ENCODE measurements at places on chromosomes 5 and 9.

DNA sequence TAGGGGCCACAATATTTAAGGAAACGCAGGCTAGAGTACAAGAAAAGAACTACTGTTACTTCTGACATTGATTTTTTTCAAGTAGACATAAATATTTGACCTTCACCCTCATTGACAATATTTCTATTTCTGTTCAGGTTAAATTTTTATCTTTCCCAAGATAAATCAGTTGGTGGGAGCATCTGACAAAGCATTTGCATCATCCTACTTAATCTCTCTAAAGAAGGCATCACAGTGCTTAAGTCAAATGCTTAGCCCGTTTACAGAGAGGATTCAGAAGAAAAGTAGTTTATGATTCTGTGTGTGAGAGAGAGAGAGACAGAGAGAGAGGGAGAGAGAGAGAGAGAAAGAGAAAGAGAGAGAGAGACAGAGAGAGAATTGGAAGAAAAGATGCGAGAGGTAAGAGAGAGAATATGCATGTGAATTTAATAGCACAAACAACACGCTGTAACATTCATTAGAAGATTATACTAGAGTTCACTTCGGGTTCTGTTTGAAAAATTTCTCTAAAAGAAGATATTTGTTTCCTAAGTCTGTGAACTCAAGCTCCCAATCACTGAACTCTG, 1093.3 kb upstream of the CDH6 start:
- no peak for DNase-seq

DNA sequence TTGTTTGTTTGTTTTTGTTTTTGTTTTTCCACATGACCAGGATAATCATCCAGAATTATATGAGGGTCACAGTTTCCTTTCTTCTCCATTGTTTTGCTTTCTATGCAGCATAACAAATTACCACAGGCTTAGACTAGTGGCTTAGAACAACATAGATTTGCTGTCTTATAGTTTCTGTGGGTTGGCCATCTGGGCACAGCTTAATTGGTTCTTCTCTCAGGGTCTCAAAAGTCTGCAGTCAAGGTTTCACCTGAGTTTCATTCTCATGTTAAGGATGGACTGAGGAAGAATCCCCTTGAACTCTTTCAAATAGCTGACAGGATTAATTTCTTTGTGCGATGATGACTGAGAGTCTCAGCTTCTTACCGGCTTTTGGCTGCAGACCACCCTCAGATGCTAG, 559.8 kb downstream of the PRDM9 start:
- DNase-seq = no peak

GRCh38 chr5:35212122-35212982, 17.9 kb downstream of the PRLR start:
- no peak for DNase-seq

GRCh38 chr5:170846416-170846815, 15.4 kb upstream of the RANBP17 start:
- no peak for DNase-seq

DNA sequence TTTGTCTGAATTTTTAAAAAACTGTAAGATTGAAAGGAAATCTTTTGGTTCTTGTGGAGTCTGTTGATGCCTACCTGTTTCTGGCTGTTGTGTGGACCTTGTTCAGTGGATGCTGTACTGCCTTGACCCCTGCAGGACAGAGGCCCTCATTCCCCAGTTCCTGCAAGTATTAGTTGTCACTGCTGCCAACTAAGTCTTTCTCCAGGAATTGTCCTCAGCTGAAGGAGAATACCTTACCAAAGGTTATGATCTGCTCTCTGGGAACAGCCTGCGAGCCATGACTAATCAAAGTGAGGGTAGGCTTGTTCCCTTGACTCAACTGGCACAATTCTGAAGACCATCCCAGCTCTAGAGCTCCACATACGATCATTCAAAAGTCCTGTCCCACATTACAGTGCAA, 145.3 kb upstream of the FST start:
- DNase-seq = no peak

- DNase-seq = peak; percentile 59
Observed at GRCh38 chr5:176530393-176530982, 6.7 kb downstream of the RNF44 start.

DNA sequence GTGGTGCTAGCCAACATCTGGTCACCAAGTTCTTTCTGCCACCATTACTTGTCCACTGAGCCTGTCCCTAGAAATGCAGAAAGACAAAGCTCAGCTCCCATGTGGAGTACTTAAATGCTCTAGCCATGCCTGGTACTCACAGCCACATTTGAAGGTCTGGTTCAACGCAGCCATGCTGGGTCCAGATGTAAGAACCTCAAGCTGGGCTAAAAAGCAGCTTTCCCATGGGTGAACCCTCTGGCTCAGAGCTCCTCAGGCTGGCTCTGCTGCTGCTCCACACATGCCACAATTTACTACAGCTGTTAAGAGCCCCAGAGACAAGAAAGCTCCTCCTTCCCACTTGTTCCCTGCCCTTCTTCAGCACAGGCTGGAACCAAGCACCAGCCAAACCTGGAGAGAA, 97.1 kb upstream of the LRRTM2 start:
- DNase-seq = no peak

DNA sequence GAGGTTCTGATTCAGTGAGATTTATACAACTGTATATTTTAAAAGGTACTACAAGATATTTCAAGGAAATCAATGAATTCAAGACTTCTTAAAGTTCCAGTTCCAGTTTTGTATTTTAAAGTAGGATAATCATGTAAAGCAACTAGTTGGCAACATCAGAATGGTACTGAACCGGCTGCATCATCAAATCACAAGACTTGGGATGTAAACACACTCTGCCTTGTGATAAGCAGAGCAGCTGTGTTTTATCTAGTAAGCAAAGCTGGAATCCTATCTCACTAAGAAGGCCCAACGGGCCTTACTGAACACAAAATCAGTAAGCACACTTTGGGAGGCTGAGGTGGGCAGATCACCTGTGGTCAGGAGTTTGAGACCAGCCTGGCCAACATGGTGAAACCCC, 327.2 kb upstream of the NREP start:
- no peak for DNase-seq

DNA sequence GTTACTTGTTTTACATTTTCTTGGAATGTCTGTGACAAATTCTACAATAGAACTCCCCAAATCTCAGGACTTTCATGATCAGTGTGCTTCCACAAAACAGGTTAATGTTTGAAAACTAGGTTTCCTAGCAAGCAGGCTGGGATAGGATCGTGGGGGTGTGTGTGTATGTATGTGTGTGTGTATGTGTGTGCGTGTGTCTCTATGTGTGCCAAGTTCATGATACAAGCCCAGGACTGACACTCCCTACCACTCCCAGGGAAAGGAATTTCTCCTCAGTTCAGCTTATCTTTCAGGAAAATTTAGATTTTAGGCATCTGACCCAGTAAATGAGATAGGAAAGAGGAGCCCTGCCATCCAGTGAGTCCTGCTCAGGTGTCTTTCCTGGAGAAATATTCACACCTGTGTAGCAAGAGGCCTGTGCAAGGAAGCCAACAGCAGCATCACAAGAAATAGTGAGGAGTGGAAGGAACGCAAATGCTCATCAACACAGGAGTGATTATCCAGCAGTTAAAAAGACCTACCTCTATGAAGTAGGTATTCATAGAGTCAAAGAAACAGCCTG, 13.8 kb upstream of the ABLIM3 start:
- DNase-seq = no peak

GRCh38 chr5:97778451-97778850, 595.4 kb upstream of the RIOK2 start:
- DNase-seq = no peak
